Forelimb muscle (tissue), 1 donor: ENCODE measurements at places on chromosomes 2 and 18.

- DNase-seq, result no peak
Measured at GRCh38 chr2:12005886-12006681, 259.7 kb downstream of the LPIN1 start.

DNA sequence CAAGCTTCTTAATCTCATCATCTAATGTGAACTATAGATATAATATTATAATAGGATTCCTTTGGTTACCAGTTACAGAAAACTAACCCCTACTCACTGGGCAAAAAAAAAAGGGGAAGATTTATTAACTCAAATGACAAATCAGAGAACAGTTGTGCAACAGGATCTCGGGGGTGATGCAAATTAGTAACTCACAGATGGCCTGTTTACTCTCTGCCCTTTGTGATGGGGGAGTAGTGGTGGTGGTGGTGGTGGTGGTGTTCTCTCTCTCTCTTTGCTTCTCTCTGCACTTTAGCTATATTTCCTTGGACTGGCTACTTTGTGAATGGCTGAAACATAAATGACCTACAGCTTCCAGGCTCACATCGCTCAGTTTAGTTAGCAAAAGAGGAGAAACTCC lies 59.0 kb downstream of the TMEM247 start:
- DNase-seq, result no peak

DNA sequence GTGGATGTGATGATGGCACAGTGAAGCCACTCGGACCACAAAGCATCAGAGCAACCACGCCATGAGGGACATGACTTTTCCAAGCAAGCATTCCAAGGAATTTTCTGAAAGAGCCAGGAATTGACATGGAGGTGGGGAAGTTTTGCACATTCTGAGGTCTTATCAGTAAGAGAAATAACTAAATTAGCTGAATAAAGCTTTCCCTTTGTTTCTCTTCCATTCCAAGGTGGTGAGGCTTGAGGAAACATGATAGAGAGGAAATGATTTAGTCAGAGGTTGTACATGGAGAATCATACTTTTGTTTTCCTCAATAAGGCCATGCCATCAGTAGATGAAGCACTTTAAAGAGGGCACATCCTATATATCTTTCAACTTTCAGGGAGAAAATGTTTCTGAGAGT lies 115.7 kb upstream of the MMADHC start:
- DNase-seq, result no peak

DNA sequence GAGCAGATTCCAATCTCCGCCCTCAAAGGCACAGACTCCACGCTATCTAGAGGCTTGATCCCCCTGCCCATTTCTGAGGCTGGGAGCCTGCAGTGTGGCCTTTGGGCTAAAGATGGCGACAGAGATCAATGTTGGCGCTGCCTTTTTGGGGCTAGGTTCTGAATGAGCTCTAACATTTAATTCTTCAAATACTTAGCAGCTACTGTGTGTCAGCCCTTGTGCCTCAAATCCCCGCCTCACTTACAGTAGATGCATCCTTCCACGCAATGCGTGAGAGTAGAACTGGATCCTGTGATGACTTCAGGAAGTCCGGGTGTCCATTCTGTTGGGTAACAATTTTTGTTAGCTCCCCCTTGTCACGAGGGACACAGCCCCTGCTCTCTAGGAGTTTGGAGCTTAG lies 12.4 kb downstream of the IL1F10 start:
- DNase-seq, result no peak

DNA sequence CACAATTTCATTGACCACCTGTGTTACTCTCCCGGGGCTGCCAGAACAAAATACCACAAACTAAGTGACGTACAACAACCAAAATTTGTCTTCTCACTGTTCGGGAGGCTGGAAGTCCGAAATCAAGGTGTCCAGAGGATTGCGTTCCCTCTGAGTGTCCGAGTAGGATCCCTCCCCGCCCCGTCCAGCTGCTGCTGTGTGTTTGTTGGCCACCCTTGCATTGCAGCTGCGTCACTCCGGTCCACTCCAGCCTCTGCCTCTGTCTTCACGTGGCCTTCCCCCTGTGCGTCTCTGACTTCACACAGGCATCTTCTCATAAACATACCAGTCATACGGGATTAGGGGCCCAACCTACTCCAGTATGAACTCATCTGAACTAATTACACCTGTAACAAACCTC lies 251.8 kb upstream of the SMIM21 start:
- peak; percentile 76 for DNase-seq

- DNase-seq, result no peak
Measured at GRCh38 chr2:8107621-8108378, 574.1 kb upstream of the ID2 start.

- DNase-seq, result no peak
Measured at GRCh38 chr2:216648105-216648504, 14.9 kb downstream of the IGFBP2 start.

DNA sequence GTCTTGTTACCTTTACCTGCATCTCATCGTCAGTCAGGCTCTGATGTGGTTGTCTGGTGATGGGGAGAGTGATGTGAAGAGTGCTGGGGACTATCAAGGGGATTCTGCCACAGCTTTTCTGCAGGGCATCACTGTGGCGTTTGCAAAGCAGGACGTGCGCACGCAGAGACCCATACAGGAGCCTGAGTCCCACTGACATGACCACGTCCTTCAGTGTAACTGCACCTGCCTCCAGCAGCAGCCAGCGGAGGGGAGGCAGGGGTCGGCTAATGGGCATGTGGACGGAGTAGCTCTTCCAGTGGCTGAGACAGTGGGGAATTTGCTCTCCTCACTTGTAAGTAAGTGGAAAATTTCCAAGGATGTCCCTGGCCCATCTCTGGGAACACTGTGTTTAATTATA lies 6.5 kb downstream of the ALKAL2 start:
- no peak for DNase-seq

DNA sequence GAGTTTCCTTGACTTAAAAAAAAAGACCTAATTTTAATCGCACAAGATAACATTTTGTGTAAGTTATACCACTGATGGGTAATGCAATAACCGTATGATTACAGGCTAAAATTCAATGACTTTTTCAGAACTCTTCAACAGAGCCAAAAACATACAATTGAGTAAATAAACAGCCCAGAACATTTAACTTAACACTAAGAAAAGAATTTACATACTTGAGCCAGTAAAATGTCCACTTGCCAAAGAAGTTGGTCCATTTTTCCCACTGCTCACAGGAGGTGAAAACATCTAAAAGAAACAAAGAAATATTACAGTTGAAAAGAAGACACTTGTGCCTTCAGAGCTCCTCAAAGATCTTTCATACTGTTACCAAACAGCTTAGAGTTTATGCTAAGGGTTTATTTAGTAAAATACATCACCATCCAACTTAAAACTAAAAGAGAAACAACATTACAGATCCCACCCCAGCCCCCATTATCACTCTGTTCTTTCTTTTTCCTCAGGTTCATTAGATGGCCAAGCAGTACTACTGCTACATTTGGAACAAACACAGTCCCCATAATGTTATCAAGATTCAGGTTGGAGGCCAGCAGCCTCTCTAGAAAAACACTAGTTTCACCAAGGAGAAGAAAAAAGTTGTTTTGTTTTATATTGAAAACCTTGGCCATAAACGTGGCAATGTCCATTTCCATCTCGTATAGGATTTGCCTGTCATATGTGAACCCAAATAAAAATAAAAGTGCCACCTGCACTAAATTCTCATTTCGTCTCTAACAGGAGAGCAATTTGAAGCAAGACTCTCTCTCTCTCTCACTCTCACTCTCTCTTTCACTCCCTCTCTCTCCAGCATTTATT lies 2.7 kb downstream of the TCF4 start:
- DNase-seq, result no peak

GRCh38 chr18:69261406-69261805 lies 139.3 kb upstream of the DOK6 start:
- DNase-seq, result no peak

- no peak for DNase-seq
Measured at GRCh38 chr2:207863345-207863744, 93.6 kb upstream of the FZD5 start.

DNA sequence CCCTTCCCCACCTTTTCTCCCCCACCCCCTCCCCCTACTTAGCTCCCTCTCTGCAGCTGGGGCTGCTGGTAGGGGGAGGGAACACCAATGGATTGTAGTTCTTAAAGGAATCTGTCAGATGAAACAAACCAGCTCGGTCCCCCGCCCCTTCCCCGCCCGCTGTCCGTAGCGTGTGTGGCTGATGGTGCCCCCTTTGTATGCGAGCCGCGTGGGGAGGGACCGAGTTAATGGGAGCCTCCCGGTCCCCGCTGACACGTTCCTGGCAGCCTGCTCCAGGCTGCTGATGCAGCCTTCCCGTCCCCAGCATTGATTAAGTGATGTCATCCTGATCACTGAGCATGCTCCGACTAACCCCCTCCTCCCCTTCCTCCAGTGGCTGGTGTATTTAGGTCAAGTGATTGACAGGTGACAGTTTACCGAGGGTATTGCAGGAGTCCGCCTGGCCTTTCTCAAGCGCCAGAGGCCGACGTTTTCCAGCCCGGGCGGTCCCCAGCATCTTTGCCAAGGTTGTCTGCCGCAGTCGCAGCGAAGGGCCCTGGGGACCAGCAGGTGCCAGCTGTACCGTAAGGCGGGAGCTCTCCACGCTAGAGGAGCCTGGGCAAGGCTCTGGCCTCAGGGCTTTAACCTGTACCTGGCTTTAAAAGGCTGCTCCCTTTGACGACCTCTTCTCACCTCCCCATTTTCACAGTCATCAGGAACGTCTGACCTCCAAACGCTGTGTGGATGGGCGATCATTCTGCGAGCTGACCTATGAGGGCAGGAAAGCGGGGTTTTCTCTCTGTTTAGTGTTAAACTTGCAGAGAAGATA lies 1.8 kb downstream of the KIF5C start:
- peak; percentile 20 for DNase-seq

GRCh38 chr2:53217250-53217649 lies 550.4 kb upstream of the CHAC2 start:
- no peak for DNase-seq

- no peak for DNase-seq
Measured at GRCh38 chr2:163644238-163644637, 91.6 kb downstream of the FIGN start.

GRCh38 chr18:61998957-61999356 lies 106.2 kb upstream of the RNF152 start:
- DNase-seq, result no peak

- no peak for DNase-seq
Measured at GRCh38 chr18:56844556-56844955, 193.4 kb downstream of the WDR7 start.
